ENCODE measurements at places on chromosomes 4 and X. TPM values are rescaled to one million over a fixed set of nuclear protein-coding genes. Genes with fewer than 3 reads are reported as not detected.

IQSEC2 gene
- total RNA-seq: 4.1 TPM

PPP4R3C gene
- not detected for total RNA-seq

SYP gene
- not detected for total RNA-seq

HHIP gene
- 0.96 TPM for total RNA-seq

PDE5A gene
- total RNA-seq: 5.3 TPM

CDS1 gene
- 16.1 TPM for total RNA-seq

RAPGEF2 gene
- 28.0 TPM for total RNA-seq

CDKL2 gene
- 1.1 TPM for total RNA-seq

SORBS2 gene
- 3.1 TPM for total RNA-seq

MAML3 gene
- total RNA-seq: 0.48 TPM

TMEM271 gene
- total RNA-seq: not detected

COX18 gene
- 27.7 TPM for total RNA-seq

BEND4 gene
- total RNA-seq: under 0.01 TPM

CHRDL1 gene
- 6.3 TPM for total RNA-seq

UGT2B7 gene
- total RNA-seq: 27.7 TPM

LUZP4 gene
- not detected for total RNA-seq

IL9R gene
- not detected for total RNA-seq

REELD1 gene
- total RNA-seq: not detected

ITGB1BP2 gene
- 1.1 TPM for total RNA-seq

GAGE2A gene
- not detected for total RNA-seq

CPEB2 gene
- total RNA-seq: 13.3 TPM

MMAA gene
- 1.5 TPM for total RNA-seq

GPR50 gene
- total RNA-seq: not detected

RBM3 gene
- total RNA-seq: 88.0 TPM

CORIN gene
- total RNA-seq: under 0.01 TPM

JAKMIP1 gene
- not detected for total RNA-seq

AMOT gene
- total RNA-seq: under 0.01 TPM

USP17L15 gene
- total RNA-seq: not detected

MAGED4B gene
- total RNA-seq: not detected

DOCK11 gene
- total RNA-seq: 0.48 TPM

CT45A3 gene
- total RNA-seq: not detected

SPANXA2 gene
- not detected for total RNA-seq

ARR3 gene
- not detected for total RNA-seq

MRPL1 gene
- 39.6 TPM for total RNA-seq

SASH3 gene
- not detected for total RNA-seq

MAGEE2 gene
- total RNA-seq: not detected

TMPRSS11E gene
- total RNA-seq: 4.0 TPM

STATH gene
- total RNA-seq: not detected

ASB12 gene
- not detected for total RNA-seq

FATE1 gene
- not detected for total RNA-seq

Measured in tracheal epithelial cell (primary cell).